ENCODE measurements at places on chromosomes 6 and 20. TPM values are rescaled to one million over a fixed set of nuclear protein-coding genes. Genes with fewer than 3 reads are reported as not detected.

The TSBP1 gene
- not detected for total RNA-seq

The TINAG gene
- total RNA-seq = not detected

The GSTA2 gene
- 0.07 TPM for total RNA-seq

The KHDC1L gene
- total RNA-seq = 0.40 TPM

The PXDC1 gene
- 18.9 TPM for total RNA-seq

The SLC12A5 gene
- total RNA-seq = 15.1 TPM

The MACROD2 gene
- 0.74 TPM for total RNA-seq

The FRMD1 gene
- total RNA-seq = 0.02 TPM

Measured in A549 treated with CORT108297 at 1 μM for 4 hours (cell line).